ENCODE measurements at places on chromosomes 16 and 17. TPM values are rescaled to one million over a fixed set of nuclear protein-coding genes. Genes with fewer than 3 reads are reported as not detected.

- no peaks in the 10 kb centered on the region for H3K27me3 ChIP-seq
- H3K27ac ChIP-seq = no peak overlapping the region
- no peaks in the 10 kb centered on the region for H3K4me1 ChIP-seq
These were observed 32.5 kb downstream of the TMC6 start for GRCh38 chr17:78096093-78096492.

Gene PROCA1
- total RNA-seq = 5.7 TPM

DNA sequence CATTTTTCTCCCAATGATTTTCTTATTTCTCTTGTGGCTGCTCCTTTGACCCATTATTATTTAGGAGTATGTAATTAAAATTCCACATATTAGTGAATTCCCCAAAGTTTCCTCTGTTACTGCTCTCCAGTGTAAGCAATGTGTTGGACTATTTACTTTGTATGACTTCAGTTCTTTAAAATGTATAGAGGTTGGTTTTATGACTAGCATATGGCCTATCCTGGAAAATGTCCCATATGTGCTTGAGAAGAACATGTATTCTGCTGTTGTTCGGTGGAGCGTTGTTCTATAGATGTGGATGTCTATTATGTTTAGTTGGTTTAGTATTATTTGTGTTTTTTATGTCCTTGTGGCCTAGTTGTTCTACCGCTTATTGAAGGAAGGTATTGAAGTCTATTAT, 6.0 kb upstream of the NT5M start:
- no peak overlapping the region for H3K4me3 ChIP-seq
- no peak overlapping the region for H3K27ac ChIP-seq
- no peaks in the 10 kb centered on the region for H3K27me3 ChIP-seq
- H3K36me3 ChIP-seq = no peaks in the 10 kb centered on the region

Gene NT5M
- total RNA-seq = 5.5 TPM

Gene FOXJ1
- 0.48 TPM for total RNA-seq

- no peak overlapping the region for H3K4me3 ChIP-seq
- H3K27ac ChIP-seq = no peak overlapping the region
- H3K27me3 ChIP-seq = no peaks in the 10 kb centered on the region
- H3K36me3 ChIP-seq = no peaks in the 10 kb centered on the region
These were observed 34.4 kb downstream of the GPRC5B start for GRCh38 chr16:19850131-19850817.

DNA sequence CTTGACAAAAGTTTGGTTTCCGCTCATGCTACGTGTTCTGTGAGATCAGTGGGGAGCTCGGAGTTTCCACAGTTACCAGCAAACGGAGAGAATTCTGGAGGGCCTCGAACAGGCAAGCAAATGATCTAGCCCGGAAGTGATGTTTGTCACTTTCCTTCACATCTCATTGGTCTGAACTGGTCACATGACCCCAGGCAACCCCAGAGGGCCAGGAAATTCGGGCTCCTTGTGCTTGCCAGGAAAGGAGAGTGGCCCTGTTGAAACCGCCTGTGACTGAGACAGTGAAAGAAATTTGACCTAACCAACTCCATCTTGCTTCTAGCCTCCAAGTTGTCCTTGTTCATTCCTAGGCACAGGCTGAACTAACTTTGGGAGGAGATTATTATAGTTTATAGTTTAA, 23.0 kb downstream of the SPPL2C start:
- no peak for DNase-seq
- H3K27me3 ChIP-seq = peaks cover 13% of the 10 kb centered on the region
- H3K4me1 ChIP-seq = peaks cover 8% of the 10 kb centered on the region
- H3K4me3 ChIP-seq = no peak overlapping the region
- H3K36me3 ChIP-seq = no peaks in the 10 kb centered on the region

Gene NPIPB6
- 1.1 TPM for total RNA-seq

Gene CES1
- total RNA-seq = 0.46 TPM

- H3K4me3 ChIP-seq = no peak overlapping the region
- peaks cover 10% of the 10 kb centered on the region for H3K4me1 ChIP-seq
- peaks cover 2% of the 10 kb centered on the region for H3K36me3 ChIP-seq
- H3K27ac ChIP-seq = peak overlapping the region; percentile 46
These were observed 9.8 kb downstream of the PSKH1 start for GRCh38 chr16:67902831-67903230.

Gene TMIGD1
- not detected for total RNA-seq

Gene TRIM72
- not detected for total RNA-seq

GRCh38 chr17:8166731-8167130, 4.0 kb upstream of the VAMP2 start:
- H3K36me3 ChIP-seq = peaks cover 5% of the 10 kb centered on the region
- no peak overlapping the region for H3K4me3 ChIP-seq
- no peaks in the 10 kb centered on the region for H3K27me3 ChIP-seq
- peaks cover 40% of the 10 kb centered on the region for H3K4me1 ChIP-seq
- H3K27ac ChIP-seq = no peak overlapping the region
- DNase-seq = no peak

Gene CTRB2
- total RNA-seq = not detected

- peaks cover 4% of the 10 kb centered on the region for H3K27me3 ChIP-seq
- peak within 1 kb of the TSS; percentile 99 for H3K27ac ChIP-seq
- peaks cover 20% of the 10 kb centered on the region for H3K36me3 ChIP-seq
- peaks cover 35% of the 10 kb centered on the region for H3K4me1 ChIP-seq
- H3K4me3 ChIP-seq = peak within 1 kb of the TSS; percentile 99
- DNase-seq = peak; percentile 95
These were observed at the start of the genes CCT6B and ZNF830 for GRCh38 chr17:34961093-34961911. Gene CCT6B (minus strand): TSS chr17:34961460. CDS start chr17:34961393, 67 bp downstream. Gene ZNF830 (plus strand): TSS chr17:34961540. CDS start chr17:34961567, 27 bp downstream.

Gene PERCC1
- not detected for total RNA-seq

Gene BCL7C
- 22.1 TPM for total RNA-seq

DNA sequence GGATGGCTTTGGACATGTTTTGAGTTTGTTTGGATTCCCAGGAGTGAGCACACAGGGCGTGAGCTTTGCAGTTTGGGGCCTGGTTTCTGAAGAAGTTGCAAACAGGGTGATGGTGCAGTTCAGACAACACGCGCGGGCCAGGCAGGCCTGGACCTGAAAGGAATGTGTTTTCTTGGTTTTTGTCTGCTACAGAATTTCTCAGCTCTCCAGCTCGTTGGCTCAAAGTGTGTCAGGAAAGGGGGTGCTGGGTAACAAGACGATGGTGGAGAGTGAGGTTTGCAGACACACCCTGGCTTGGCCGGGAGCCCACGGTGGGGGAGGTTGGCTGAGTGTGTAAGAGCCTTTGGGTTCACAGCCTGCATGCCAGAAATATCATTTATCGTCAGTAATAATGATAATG, 82.3 kb downstream of the CMIP start:
- DNase-seq = no peak
- H3K27ac ChIP-seq = no peak overlapping the region
- no peaks in the 10 kb centered on the region for H3K27me3 ChIP-seq
- peaks cover 58% of the 10 kb centered on the region for H3K4me1 ChIP-seq

GRCh38 chr17:77995146-77995852, 36.8 kb downstream of the TNRC6C start:
- H3K4me3 ChIP-seq = no peak overlapping the region
- H3K4me1 ChIP-seq = peaks cover 19% of the 10 kb centered on the region
- H3K27me3 ChIP-seq = no peaks in the 10 kb centered on the region
- no peak overlapping the region for H3K27ac ChIP-seq

GRCh38 chr16:84617041-84617790, 662 bp downstream of the COTL1 start:
- peak overlapping the region; percentile 99 for H3K4me3 ChIP-seq
- peaks cover 12% of the 10 kb centered on the region for H3K27me3 ChIP-seq
- DNase-seq = peak; percentile 54
- H3K36me3 ChIP-seq = peaks cover 43% of the 10 kb centered on the region
- peaks cover 55% of the 10 kb centered on the region for H3K4me1 ChIP-seq

Gene KRT33B
- total RNA-seq = not detected

- H3K36me3 ChIP-seq = no peaks in the 10 kb centered on the region
- H3K27me3 ChIP-seq = peaks cover 24% of the 10 kb centered on the region
- no peak for DNase-seq
- H3K4me1 ChIP-seq = peaks cover 10% of the 10 kb centered on the region
These were observed 1.0 kb downstream of the MYO15B start for GRCh38 chr17:75588596-75589011.

- H3K4me3 ChIP-seq = no peak overlapping the region
- no peak for DNase-seq
- no peak overlapping the region for H3K27ac ChIP-seq
- peaks cover 31% of the 10 kb centered on the region for H3K4me1 ChIP-seq
These were observed 24.2 kb downstream of the CYB5B start for GRCh38 chr16:69448470-69449193.

Gene MYH13
- total RNA-seq = not detected

GRCh38 chr16:2698965-2699750, 16.8 kb downstream of the KCTD5 start:
- no peak for DNase-seq
- H3K36me3 ChIP-seq = peaks cover 4% of the 10 kb centered on the region
- H3K27ac ChIP-seq = no peak overlapping the region
- no peaks in the 10 kb centered on the region for H3K4me1 ChIP-seq
- H3K4me3 ChIP-seq = no peak overlapping the region

- H3K4me1 ChIP-seq = peaks cover 52% of the 10 kb centered on the region
- H3K4me3 ChIP-seq = no peak overlapping the region
- no peak overlapping the region for H3K27ac ChIP-seq
- no peaks in the 10 kb centered on the region for H3K27me3 ChIP-seq
- DNase-seq = no peak
These were observed 45.2 kb downstream of the N4BP1 start for GRCh38 chr16:48564544-48565444.

Gene SDF2
- 53.2 TPM for total RNA-seq

Gene NSRP1
- total RNA-seq = 23.0 TPM

DNA sequence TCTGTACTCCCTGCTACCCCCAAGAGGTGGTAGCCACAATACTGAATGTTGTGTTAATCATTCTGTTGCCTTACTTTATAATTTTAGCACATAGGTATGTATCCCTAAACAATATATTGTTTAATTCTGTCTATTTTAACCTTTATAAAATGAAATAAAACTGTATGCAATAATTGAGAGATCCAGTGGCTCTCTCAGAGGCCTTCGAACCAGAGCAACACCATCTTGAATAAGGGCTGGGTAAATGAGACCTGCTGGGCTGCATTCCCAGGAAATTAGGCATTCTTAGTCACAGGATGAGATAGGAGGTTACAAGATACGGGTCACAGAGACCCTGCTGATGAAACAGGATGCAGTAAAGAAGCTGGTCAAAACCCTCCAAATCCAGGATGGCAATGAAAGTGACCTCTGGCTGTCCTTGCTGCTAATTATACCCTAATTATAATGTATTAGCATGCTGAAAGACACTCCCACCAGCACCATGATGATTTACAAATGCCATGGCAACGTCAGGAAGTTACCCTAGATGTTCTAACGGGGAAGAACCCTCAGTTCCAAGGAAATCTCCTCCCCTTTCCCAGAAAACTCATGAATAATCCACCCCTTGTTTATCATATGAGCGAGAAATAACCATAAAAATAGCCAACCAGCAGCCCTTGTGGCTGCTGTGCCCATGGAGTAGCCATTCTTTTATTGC, 2.0 kb upstream of the CANT1 start:
- peaks cover 39% of the 10 kb centered on the region for H3K4me1 ChIP-seq
- H3K36me3 ChIP-seq = peaks cover 17% of the 10 kb centered on the region
- no peak for DNase-seq

Gene ACSM3
- total RNA-seq = 4.8 TPM

GRCh38 chr17:50666316-50666715, 31.6 kb downstream of the ABCC3 start:
- DNase-seq = no peak
- peaks cover 18% of the 10 kb centered on the region for H3K4me1 ChIP-seq
- H3K27me3 ChIP-seq = no peaks in the 10 kb centered on the region
- no peaks in the 10 kb centered on the region for H3K36me3 ChIP-seq

- no peak overlapping the region for H3K4me3 ChIP-seq
- H3K27me3 ChIP-seq = peaks cover 10% of the 10 kb centered on the region
- H3K36me3 ChIP-seq = no peaks in the 10 kb centered on the region
- no peak overlapping the region for H3K27ac ChIP-seq
- no peaks in the 10 kb centered on the region for H3K4me1 ChIP-seq
These were observed 80.3 kb upstream of the GOT2 start for GRCh38 chr16:58814348-58814801.

- H3K36me3 ChIP-seq = no peaks in the 10 kb centered on the region
- H3K4me1 ChIP-seq = no peaks in the 10 kb centered on the region
- no peak overlapping the region for H3K4me3 ChIP-seq
- DNase-seq = no peak
- no peak overlapping the region for H3K27ac ChIP-seq
These were observed 102.4 kb downstream of the ABCC12 start for GRCh38 chr16:48053418-48053745.

- no peak overlapping the region for H3K27ac ChIP-seq
- no peaks in the 10 kb centered on the region for H3K36me3 ChIP-seq
- H3K27me3 ChIP-seq = no peaks in the 10 kb centered on the region
- H3K4me1 ChIP-seq = no peaks in the 10 kb centered on the region
These were observed 45.0 kb upstream of the CLEC19A start for GRCh38 chr16:19240494-19240893.

DNA sequence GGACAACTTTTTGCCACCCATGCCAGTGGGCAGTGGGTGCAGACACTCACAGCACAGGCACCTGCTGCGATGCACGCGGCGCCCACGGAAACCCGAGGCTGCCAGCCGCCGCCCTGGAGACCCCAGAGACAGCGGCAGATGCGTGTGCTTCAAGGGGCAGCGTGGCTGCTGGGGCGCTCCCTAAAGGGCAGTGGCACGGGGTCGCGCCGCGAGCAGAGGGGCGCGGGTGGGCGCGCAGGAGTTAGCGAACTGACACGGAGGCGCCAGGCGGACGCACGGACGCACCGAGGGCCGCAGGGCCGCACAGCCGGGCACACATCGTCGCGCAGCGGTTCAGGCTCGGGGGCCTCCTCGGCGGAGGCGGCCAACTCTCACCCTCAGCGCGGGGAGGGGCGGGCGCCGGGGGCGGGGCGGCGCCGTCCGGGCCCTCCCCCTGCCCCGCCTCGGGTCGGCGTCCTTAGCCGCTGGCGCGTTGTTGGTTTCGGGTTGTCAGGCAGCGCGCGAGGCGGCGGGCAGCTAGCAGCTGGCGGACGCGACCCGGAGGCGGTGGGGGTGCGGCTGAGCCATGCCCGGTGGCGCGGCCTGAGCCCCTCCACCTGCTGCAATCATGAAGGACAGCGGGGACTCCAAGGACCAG, at the start of gene KIF19:
TSS of gene KIF19 (plus strand) at position 484 of the 637 bp plus-strand sequence. CDS start at position 608, 124 bp downstream.
- peak; percentile 63 for DNase-seq
- peaks cover 30% of the 10 kb centered on the region for H3K27me3 ChIP-seq
- peaks cover 5% of the 10 kb centered on the region for H3K36me3 ChIP-seq

GRCh38 chr17:72354071-72354470, 233.3 kb downstream of the SOX9 start:
- H3K27me3 ChIP-seq = no peaks in the 10 kb centered on the region
- no peaks in the 10 kb centered on the region for H3K4me1 ChIP-seq
- peak overlapping the region; percentile 6 for H3K27ac ChIP-seq
- H3K4me3 ChIP-seq = no peak overlapping the region
- H3K36me3 ChIP-seq = no peaks in the 10 kb centered on the region
- no peak for DNase-seq
